ENCODE measurements at places on chromosomes 4 and X.

DNA sequence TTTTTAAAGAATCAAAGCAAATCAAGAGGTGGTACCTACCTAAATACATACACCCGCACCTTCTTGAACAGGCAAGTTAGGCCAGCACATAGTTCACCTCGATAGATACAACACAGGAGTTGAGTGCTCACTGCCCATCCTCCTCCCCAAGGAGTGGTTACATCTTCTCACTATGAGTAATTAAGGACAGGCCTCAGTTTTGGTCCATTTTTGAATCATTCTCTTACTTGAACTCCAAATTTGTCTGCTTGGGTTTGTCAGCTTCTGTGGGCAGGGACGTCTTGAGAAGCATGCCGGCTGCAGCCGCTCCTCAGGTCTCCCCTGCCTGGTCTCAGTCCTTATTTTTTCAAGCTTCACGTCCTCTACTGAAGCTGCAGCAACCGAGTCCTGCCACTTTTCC, 190.6 kb upstream of the RBPJ start:
- no peak for DNase-seq

DNA sequence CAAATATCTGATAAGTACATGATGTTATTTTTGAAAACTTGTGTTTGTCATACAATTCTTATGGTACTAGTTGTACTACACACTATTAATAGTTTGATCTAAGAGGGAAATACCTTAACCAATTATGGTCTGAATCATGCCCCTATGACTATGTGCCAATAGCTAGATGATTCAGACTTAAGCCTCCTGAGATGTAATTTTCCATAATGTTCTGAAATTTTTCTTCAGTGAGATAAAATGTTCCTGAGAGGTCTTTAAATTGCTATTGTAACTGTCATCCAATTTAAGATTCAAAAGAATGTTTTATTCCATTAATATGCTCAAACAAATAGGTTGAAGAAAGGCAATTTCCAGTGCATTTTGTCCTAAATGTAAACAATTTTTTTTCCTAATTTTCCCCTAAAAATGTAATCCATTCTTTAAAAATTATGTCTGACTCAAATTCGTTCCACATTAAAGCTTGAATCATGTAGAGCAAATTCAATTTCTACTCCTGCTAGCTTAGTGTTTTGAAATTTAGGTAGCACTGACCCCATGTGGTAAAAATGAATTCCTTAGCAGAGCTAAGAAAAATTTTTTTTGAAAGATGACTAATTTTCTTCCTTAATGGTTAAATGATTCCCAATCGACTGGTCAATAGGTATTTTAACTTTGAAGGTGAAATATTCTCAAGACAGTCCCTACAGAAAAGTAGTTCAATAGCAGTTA, 49.1 kb downstream of the APOOL start:
- no peak for DNase-seq

- no peak for DNase-seq
Measured at GRCh38 chrX:19107035-19107434, 15.2 kb downstream of the ADGRG2 start.

- DNase-seq = no peak
Measured at GRCh38 chrX:15107367-15107988, 162.4 kb downstream of the ASB9 start.

- no peak for DNase-seq
Measured at GRCh38 chr4:107935246-107935645, 3.9 kb downstream of the CYP2U1 start.

GRCh38 chr4:15149839-15150592, 147.7 kb downstream of the CPEB2 start:
- DNase-seq = peak; percentile 15

DNA sequence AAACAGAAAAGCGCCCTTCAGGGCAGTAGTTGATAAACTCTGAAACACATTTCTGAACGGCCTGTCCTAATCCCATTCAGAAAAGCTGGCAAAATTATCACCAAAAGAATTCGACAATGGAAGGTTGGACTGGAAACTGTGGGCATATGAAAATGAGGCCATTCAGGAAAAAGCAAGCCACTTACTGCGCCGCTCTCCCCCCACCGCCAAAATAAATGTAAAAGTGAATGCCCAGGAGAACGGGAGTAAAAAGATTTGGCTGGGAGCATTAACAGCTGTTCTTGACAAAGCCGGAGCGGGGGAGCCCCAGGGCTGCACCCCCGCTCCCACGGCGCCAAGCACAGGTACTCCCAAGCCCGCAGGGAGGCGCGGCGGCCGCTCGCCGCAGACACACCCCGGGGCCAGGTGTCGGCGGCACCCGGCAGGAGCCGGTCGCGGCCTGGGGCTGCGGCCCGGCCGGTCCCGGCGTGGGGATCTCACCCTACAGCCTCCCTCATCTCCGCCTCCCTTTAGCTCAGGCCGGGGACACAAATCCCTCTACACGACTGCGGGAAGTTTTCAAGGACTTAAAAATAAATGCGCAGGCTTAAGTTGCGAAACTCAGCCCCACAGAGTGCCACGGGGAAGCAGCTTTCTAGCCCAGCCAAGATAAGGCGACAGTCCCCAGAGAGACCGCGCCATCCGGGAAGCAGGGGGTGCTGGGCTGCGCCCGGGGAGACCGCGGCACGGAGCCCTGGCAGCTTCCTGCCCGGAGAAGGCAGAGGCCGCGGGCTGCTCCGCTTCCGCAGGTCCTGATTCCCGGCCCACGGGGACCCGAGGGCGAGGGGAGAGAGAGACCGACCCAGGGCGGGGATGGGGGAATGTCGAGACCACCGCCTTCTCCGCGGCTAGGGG, 593 bp downstream of the SH3RF1 start:
- DNase-seq = peak; percentile 31

- DNase-seq = no peak
Measured at GRCh38 chr4:158870626-158871334, 102.0 kb downstream of the FNIP2 start.

- no peak for DNase-seq
Measured at GRCh38 chr4:108926061-108926460, 163.2 kb upstream of the ETNPPL start.

DNA sequence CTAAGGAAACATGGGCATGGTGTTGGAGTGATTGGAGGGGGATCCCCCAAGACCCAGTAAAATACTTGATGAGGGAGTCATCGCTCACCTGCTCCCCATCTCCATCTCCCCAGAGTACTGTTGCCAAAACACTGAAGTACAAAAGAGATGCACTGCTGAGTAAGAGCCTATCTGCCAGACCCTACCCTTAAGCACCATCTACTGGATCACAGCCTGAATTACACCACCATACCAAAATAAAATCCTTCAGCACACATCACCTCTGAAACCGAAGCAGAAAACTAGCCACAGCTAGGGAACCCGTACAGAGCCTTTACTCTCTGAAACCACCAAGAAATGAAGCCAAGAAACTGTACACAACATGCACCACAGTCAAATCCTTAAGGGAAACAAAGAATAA, 466.3 kb upstream of the ACTRT1 start:
- no peak for DNase-seq

DNA sequence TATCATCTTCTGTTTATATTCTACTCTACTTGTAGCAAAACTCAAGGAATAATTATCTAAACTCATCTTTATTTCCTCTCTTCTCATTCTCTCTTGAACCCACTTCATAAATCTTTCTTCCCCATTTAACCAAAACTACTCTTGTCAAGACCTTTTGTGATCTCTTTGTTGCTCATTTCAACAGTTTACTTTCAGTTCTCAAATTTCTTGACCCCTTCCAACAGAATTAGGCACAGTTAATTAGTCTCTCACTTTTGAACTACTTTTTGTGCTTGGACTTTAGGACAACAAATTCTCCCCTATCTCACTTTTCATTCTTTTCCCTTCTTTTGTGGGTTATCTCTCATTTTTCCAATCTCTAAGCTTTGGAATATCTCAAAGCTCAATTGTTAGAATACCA, 27.4 kb upstream of the CAMK2D start:
- DNase-seq = no peak

DNA sequence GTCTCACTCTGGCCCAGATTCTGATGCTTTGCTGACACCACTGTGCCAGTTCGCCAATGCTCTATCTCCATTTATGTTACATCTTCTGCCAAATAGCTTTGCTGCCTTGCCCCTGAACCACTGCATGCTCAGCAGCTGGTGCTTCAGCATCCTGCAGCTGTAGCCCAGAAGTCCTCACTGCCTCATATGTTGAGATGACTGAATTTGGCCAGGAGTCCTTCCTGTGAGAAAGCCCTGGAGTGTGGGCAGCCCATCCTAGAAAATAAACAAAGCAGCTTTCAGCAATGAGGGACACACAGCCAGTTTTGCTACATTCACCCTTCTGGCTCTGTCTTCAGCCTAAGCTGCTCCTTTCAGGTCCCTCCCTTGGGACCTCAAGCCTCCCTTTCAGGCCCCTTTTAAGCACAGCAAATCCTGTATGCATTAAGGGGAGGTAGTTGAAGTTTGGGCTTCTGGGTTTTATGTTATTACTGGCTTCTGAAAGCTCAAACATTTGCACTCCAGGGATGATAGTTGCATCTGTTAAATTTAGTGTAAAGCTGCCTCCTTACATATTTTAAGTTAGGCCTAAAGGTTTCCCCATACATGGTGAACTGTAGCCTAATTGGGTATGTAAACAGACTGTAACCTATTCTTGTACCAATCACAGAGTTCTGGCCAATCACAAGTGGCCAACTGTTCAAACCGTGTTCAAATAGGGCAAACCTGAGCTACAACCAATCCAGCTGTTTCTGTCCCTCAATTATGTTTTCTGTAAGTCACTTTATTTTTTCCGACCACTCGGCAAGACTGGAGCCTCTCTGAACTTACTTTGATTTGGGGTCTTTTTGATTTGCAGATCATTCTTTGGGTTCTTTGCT, 2.1 kb upstream of the TMEM165 start:
- DNase-seq = no peak

GRCh38 chr4:41734371-41734770, 14.2 kb downstream of the PHOX2B start:
- no peak for DNase-seq

GRCh38 chrX:123291623-123292022, 107.5 kb downstream of the GRIA3 start:
- DNase-seq = peak; percentile 2

DNA sequence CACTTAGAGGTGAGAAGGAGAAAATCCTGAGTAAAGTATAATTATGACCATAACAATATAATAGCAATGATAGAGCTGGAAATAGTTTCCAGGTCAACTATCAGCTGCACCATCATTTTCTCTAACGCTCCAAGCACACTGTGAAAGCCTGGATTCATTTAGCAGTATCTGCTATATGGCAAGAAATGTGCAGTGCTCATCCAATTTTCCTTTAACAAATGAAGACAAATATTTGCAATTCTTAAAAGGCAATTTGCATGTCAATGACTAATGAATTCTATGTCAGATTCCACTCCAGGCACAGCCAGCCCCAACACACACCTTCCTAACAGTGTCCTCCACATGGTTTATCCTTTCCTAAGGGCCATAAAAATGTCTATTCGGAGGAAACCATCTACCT, 12.7 kb downstream of the PRSS12 start:
- DNase-seq = no peak

GRCh38 chr4:146318894-146319293, 104.6 kb downstream of the REELD1 start:
- no peak for DNase-seq

DNA sequence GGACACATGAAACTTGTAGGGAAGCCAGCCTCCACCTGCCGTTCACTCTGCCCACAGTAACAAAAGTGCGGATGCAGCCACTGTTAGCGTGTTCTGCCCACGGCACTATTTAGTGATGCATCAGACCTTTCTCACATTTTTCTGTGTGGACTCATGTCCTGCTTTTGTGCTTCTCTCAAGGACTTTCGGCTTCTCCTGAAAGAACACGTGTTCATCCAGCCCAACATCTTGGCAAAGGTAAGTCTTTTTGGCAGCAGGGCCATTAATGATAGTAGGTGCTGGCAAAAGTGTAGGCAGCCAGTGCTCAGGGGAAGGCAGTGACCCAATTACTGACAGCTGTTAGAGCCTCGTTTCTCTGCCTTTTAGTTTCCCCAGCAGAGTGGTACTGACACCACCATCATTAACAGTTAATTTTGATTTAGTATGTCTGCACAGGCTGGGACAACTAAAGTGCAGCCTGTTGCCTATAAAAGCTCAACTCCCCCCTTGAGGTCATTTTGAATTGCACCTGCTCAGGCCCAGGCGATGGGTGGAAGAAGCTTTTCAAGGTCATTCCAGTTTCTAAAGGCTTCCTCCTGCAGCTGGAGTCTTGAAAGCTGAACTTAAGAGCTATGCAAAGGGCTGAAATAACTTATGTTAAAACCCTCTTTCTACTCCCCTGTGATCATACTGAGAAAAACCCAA, 54.5 kb upstream of the HPSE start:
- no peak for DNase-seq

- DNase-seq = no peak
Measured at GRCh38 chrX:7346021-7346420, 198.1 kb upstream of the PUDP start.

- no peak for DNase-seq
Measured at GRCh38 chr4:142549248-142549647, 296.9 kb downstream of the INPP4B start.

- no peak for DNase-seq
Measured at GRCh38 chrX:65195621-65196020, 219.4 kb upstream of the ZC4H2 start.

GRCh38 chr4:38166082-38166481, 205.9 kb downstream of the PTTG2 start:
- no peak for DNase-seq

GRCh38 chr4:179867300-179867878, 2375.8 kb upstream of the TENM3 start:
- no peak for DNase-seq

- no peak for DNase-seq
Measured at GRCh38 chrX:40402831-40403533, 177.8 kb upstream of the ATP6AP2 start.

GRCh38 chrX:63922221-63922620, 137.2 kb upstream of the ARHGEF9 start:
- no peak for DNase-seq

- no peak for DNase-seq
Measured at GRCh38 chr4:2301225-2301642, 39.3 kb upstream of the MXD4 start.

DNA sequence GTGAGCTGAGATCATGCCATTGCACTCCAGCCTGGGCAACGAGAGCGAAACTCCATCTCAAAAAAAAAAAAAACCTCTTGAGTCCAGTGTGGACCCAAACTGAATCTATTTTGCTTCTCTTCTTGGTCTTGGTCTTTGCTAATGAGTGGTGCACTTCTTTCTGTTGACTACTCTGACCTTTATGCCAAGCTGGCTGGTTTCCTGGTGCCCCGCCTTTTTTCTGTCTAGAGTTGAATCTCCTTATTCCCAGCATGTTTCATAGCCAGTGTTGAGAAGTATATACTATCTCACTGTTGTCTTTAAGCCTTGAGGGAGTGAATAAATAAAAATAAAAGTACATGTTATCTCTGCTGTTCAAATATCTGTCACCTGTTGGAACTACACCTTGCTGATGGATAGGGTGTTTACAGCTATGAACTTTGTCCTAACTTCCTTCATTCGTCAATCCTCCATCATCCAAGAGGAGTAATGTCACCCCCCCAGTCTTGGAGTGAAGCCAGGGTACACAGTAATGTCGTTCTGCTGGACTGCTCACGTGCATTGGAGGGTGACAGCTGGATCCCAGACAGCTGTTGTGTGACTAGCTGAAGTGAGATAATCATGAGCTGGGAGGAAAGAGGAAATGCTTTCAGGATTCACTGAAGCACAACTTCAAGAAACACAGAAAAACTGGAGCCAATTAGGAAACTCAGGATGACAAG, 99.3 kb upstream of the PRKG2 start:
- peak; percentile 54 for DNase-seq
